ENCODE measurements at places on chromosomes 11 and 22.

GRCh38 chr11:914204-914603 is 3.6 kb upstream of the CHID1 start:
- no peak for DNase-seq

- DNase-seq = no peak
These were observed 44.9 kb downstream of the ALG9 start for GRCh38 chr11:111826322-111826950.

DNA sequence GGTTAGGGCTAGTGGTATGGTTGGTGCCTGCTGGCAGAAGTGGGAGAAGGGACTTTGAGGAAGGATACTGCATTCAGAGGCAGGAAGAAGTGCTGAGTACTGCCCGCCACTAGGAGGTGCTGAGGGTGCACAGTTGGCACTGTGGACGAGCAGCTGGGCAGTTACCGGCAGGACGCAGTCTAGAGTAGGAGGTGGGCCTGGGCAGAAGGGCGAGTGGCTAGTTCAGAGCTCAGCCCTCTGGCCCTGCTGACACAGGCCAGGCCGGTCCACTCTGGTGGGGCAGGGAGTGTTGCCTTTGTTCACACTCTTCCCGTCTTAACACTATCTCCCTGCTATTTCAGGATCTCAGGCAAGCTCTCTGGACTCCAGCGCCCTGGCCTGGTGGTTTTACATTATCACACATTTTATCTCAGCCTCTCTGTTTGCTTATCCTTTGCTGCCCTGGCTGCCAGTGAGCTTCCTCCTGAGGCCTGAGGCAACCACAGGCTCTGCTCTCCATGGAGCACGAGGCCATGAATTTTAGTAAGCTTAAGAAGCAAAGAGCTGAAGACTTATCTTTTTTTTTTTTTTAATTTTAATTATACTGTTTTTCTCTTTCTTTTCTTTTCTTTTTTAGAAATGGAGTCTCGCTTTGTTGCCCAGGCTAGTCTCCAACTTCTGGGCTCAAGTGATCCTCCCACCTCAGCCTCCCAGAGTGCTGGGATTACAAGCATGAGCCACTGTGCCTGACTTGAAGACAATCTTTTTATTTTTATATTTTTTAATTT is 26.9 kb downstream of the SNAP29 start:
- DNase-seq = no peak

- no peak for DNase-seq
These were observed 157.8 kb upstream of the GRK3 start for GRCh38 chr22:25406510-25407210.

GRCh38 chr11:115325523-115325922 is 178.7 kb downstream of the CADM1 start:
- no peak for DNase-seq

GRCh38 chr11:121207485-121208115 is 85.0 kb upstream of the SC5D start:
- DNase-seq = no peak

GRCh38 chr22:45208993-45209838 is 31.5 kb downstream of the KIAA0930 start:
- DNase-seq = no peak

DNA sequence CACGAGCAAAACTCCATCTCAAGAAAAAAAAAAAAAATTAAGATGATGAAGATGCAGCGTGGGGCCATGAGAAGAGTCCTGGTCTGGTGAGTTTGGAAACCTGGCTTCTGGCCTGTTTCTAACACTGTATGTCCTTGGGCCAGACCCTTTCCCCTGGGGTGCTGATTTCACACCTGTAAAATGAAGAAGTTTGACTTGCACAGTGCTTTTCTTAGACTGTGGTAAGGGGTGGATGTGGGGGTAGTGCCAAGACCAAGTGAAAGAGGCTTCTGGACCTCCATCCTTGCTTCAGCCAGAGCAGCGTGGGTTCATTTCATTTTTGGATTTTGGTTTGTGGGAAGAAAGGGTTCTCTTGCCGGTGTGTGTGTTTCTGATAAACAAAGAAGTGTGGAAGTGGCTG is 42.1 kb downstream of the PTPRJ start:
- no peak for DNase-seq

- DNase-seq = no peak
These were observed 852 bp downstream of the TRAF6 start for GRCh38 chr11:36509201-36509639.

GRCh38 chr11:26944866-26945664 is 48.8 kb upstream of the FIBIN start:
- DNase-seq = no peak

GRCh38 chr11:44755556-44756523 is 29.1 kb downstream of the TSPAN18 start:
- no peak for DNase-seq

- no peak for DNase-seq
These were observed 6.1 kb downstream of the ZNF74 start for GRCh38 chr22:20399866-20400605.

DNA sequence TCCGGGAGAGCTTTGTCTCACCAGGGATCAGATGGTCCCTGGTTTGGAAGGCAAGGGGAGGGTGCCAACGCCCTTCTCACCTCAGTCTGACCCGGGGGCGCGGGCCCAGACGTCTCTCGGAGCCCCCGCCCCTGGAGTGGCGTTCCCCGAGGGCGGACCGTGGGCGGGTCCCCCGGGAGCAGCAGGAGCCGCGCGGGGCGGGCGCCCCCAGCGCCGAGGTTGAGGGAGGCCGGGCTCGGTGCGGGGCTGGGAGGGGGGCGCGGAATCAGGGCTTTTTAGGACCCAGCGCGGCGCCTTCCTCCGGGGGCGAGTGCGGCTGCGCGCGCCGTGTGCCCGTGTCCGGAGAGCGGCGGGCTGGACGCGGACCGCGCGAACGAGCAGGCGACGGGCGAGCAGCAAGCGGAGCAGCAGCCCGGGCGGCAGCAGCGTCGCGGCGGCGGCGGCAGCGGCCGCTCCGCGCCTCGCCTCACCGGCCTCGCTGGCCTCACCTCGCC is at the start of gene KCNC1:
Gene KCNC1, plus strand, starts transcription at position 364 of the 494 bp plus-strand sequence. CDS start 1,222 bp downstream, outside the sequence.
- no peak for DNase-seq

DNA sequence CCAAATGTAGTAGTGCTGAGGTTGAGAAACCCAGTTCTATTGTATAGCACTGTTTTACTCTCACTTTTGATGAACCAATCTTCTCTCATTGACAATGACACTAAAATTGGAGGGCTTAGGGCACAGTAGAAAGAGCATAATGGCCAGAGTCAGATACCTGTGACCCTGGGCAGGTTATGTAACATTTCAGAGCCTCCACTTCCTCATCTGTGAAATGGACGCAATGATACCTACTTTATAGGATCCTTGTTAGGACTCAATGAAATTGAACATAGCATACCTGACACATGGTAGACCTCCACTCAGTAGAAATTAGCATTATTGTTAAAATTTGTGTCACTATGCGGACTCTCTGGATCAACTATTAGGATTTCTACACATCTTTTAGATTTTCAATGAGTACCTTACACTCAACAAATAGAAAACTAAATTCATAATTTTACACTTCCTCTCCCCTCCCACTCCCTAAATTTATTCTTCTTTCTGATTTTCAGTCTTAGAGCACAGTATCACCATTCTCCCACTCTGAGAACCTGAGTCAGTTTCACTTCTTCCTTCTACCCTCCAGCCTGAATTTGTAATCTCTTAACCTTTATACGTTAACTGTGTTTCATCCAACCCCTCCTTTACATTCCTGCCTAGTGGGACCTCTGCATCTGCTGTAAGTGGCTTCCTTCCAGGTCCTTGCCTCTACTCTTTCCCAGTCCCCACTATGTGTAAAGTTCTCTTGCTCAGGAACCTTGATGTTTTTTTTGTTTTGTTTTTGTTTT is 78.3 kb downstream of the MICAL2 start:
- no peak for DNase-seq

DNA sequence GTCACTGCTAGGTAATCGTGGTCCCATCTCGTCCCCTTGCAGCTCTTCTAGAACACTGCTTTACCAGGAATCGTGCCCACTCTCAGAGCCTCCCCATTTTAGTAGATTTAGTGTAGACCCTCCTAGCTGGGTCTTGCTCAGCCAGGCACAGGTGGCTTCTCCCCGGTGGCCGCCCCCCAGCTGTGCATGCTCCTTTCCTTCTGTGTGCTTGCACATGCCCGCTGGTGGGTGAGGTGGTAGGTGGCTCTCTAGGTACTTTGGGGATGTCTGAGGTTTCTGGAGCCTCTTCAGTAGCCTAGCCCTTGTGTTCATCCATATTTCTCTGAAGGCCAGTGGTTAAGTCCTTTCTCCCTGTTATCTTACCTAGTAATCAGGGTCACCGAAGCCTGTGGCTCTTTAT is 5.6 kb downstream of the TUB start:
- DNase-seq = no peak

GRCh38 chr11:13339195-13340153 is 61.9 kb downstream of the BMAL1 start:
- no peak for DNase-seq

DNA sequence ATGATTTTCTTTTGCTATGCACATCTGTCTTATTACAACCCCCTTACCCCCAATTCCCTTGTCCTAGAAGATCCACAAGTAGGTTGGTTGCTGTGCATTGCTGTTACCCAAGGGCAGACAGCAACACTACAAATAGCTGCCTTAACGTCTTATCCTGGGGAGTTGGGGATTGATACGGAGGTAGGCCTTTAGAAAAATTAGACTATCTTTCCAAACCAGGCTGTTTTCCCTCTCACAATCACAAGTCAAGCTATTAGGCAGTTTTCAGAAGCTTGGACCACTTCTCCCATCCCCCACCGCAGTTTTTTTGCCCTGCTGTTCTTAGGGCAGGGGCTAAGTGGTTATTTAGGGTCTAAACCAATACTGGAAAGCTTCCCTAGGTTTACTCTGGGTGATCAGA is 2.8 kb upstream of the PHLDB1 start:
- no peak for DNase-seq

DNA sequence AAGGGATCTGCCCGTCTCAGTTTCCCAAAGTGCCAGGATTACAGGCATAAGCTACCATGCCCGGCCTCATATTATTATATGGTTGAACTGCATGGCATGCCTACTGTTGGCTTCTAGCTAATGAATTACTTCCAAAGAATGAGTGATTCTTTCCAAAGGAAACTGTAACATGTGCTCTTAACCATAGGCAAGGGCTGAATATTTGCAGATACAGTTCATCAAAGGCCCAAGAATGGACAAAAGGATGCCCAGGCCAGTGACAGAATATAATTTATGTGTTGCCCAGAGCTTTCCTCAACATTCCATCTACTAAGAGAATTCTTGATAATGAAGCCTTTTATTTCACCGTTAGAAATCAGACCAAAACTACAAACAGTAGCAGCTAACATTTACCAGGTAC is 27.0 kb upstream of the CCDC89 start:
- DNase-seq = no peak

DNA sequence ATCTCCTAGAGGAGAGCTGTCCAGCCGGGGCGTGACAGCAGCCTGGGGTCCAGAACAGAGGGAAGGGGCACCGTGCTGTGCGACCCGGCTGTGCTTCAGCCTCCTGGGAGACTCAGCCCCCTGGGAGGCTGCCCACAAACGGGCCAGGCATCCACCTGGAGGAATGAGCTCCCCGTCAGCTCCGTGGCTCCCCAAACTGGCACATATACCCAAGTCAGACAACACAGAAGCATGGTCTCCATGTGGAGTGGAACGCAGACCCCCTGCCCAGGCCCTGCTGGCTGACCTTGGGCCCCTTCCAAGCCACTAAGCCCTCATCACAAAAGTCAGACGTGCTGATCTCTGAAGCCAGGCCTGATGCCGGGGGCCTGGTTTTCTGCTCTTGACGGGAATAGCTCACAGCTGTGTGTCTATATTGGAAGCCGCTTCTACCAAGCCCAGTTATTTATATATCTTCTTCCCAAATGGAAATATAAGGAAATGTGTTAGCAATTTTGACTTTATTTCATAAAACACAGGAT is 91.7 kb downstream of the BRD1 start:
- no peak for DNase-seq

DNA sequence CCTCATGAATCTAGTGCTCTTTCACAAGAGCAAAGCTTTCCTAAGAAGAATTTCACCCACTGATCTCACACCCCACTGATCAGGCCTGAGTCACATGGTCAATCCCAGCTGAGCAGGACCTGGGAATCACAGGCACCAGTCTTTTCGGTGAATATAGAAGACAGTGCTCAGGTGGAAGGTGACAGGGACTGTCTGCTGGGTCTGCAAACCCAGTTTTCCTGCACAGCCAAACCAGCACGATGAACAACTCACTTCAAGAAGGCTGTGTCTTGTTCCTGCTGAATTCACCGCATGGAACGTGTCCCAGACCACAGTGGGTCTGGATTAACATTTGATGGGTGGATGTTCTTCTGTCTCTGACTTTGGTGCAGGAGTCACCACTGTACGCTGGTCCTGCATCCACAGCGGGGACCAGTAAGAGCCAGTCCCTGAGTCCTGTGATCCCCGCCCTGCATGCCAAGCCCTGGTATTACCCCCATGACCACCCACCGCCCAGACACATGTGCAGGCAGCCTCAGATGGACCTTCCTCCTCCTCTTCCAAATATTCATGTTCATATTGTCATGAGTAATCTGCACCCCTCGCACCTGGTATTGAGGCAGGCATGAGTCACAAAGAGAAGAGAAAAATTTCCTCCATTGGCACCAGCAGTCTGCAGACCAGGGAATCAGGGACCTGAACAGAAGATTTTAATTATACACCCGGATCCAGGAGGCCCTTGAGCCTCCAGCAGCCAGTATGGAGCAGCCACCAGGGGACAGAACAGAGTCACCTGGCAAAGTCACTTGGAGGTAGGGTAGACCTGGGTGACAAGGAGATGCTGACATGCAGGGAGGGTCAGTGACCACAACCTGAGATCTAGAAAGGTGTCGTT is 8.6 kb upstream of the IGLL5 start:
- no peak for DNase-seq

GRCh38 chr11:94757037-94757735 is 11.0 kb upstream of the AMOTL1 start:
- DNase-seq = no peak

- no peak for DNase-seq
These were observed 366.7 kb upstream of the NARS2 start for GRCh38 chr11:78941226-78941851.

DNA sequence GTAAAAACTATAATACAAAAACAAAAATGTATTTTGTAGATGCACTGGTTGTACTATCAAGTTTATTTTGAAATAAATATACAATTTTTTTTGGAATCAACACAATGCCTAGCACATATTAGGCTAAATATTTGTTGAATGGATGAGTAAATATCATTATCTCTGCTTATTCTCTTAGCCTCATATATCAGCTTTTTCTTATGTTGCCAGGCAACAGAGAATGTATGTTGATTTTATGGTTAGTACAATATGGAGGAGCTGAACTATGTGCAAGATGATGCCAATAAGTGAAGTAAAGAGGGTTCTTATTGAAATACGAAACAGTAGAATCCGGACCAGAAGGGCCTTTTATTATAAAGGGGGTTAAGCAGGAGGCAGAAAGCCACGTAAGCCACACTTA is 94.9 kb downstream of the FAR1 start:
- no peak for DNase-seq

DNA sequence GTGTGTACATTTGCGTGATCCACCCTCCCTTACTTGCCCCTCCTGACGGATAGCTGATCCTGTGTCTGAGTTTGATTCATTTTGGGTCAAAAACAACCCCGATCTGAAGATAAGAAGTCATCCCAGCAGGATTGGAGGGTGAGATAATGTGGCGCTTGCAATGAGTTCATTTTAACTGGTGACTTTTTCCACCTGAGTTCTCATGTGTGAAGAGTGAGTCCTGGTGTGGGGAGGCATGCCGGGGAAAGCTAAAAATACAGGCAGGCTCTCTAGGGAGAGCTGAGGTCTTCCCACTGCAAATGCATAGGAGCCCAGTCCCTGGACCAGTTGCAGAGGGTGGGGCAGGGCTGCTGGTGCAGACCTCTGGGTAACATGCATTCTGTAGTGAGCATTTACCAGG is 35.7 kb upstream of the ELF5 start:
- no peak for DNase-seq

GRCh38 chr22:20324139-20324516 is 4.3 kb upstream of the DGCR6L start:
- no peak for DNase-seq

Data from esophagus squamous epithelium (tissue), 5 donors.